Left forelimb (tissue), 1 donor: ENCODE measurements at places on chromosomes 2 and 18.
A peak's percentile ranks its signal among the peaks of the same experiment; 100 is the strongest.

DNA sequence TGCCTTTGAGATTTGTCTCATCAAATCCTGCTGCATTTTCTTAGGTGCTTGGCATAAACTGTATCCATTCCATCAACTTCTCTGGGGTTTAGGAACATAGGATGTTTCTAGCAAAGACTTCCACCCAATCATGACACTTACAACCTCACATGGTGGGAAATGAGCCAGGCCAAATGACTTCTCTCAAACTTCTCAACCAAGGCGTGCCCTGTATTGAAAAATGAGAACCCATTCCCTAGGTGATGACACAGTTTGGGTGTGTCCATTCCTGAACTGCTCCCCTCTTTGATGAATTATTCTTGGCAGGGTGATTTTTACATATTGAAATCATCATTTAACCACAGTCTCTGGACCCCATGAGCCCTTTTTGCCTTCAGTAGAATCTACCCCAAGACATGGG lies 161.1 kb downstream of the EN1 start:
- no peak for DNase-seq

DNA sequence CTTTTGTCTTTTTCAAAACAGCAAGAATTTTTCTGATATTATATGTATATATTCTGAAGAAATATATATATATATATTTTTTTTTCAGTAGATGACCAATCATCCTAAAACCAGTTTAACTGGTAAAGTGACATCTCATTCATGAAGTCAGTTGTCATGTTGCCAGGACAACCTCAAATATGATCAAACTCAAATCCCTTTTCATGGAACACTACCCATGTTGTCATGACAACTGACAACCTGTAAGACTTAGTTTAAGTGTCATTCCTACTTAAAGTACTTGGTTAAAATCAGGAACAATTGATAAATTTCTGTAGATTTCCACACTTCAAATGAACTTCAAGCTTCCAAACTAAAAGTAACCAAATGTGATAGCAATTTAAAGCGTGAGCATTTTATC lies 101.8 kb upstream of the ERBB4 start:
- DNase-seq: no peak

- no peak for DNase-seq
These were observed 216.1 kb downstream of the SH3RF3 start for GRCh38 chr2:109345091-109345490.

- no peak for DNase-seq
These were observed 33.9 kb downstream of the BMP10 start for GRCh38 chr2:68837164-68837860.

DNA sequence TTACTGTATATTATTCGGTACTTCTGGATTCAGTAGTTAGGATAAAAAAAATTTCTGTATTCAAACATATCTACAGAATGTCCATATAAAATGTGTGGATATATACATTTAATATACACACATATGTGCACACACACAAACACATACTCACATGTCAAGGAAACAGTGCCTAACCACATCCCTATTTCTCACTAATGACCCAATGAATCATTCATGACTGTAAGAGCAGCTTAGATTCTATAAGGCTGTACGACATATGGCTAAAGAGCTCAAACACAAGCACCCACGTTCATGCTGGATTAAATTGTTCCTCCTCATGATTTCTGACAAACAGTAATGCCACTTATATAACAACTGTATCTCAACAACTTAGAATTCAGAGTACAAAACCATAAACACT lies 457.3 kb downstream of the ADCYAP1 start:
- no peak for DNase-seq

DNA sequence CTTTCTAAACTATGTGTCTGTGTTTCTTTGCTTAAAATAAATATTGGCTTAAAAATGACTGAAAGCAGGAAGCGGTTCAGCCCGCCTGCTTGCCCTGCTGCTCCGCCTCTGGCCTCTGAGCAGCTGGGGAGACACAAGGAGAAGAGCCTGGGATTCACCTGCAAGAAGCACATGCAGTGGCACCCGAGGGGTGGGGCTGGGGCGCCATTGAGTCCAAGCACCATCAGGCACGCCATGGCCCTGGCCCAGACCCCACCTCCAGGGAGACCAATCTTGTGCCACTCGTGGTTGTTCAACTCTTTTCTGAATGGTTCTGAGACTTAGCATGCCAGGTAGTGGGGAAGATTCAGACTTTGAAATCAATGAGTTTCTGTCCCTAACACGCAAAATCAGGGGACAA lies 495.5 kb upstream of the MYT1L start:
- peak; percentile 26 for DNase-seq

DNA sequence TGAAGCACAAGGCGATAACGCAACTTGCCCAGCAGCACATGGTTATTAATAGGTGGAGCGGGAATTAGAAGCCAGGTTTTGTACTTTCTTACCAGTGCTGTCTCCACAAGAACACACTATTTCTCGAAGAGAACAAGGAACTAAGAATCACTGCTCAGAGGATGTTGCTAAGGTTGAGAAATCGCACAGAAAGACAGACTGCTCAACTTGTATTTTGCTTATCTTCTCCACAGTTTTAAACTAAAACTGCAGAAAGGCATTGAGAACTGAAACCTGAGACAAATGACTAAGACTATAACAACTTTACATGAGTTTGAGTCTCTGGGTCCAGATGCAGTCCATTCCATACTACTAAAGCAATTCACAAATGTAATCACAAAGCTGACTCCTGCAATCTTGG lies 6.2 kb downstream of the PRKD3 start:
- DNase-seq: no peak
